ENCODE measurements at places on chromosomes 13 and 19. TPM values are rescaled to one million over a fixed set of nuclear protein-coding genes. Genes with fewer than 3 reads are reported as not detected.

Gene TSSK6
- 1.1 TPM for total RNA-seq

Gene BRME1
- total RNA-seq = 0.87 TPM

Gene KASH5
- total RNA-seq = not detected

Gene RXFP2
- not detected for total RNA-seq

Gene SIGLEC8
- not detected for total RNA-seq

Gene RAB4B
- total RNA-seq = 8.5 TPM

Gene CTXN1
- 2.0 TPM for total RNA-seq

All from aortic smooth muscle cell (primary cell).